Myometrial cell (primary cell): ENCODE measurements at places on chromosomes 2 and 18. TPM values are rescaled to one million over a fixed set of nuclear protein-coding genes. Genes with fewer than 3 reads are reported as not detected.

The CDH2 gene
- total RNA-seq: 22.5 and 24.3 TPM in 2 replicates

The LIMS4 gene
- total RNA-seq: 2.3 and 8.0 TPM in 2 replicates

The ARHGAP15 gene
- not detected in 2 replicates for total RNA-seq

The GPN1 gene
- total RNA-seq: 43.2 and 49.1 TPM in 2 replicates

The CYRIA gene
- 1.4 and 3.0 TPM in 2 replicates for total RNA-seq

The TUBB8B gene
- not detected in 2 replicates for total RNA-seq

The BMP10 gene
- total RNA-seq: not detected in 2 replicates

The LHCGR gene
- not detected in 2 replicates for total RNA-seq

The FAM117B gene
- 0.71 and 7.8 TPM in 2 replicates for total RNA-seq

The C1QL2 gene
- total RNA-seq: not detected in 2 replicates

The DOK6 gene
- total RNA-seq: under 0.01 TPM in 2 replicates

The TFCP2L1 gene
- total RNA-seq: not detected in 2 replicates

The UGT1A4 gene
- total RNA-seq: not detected in 2 replicates

The RBM44 gene
- total RNA-seq: under 0.01 TPM in 2 replicates

The CABYR gene
- 4.0 and 15.1 TPM in 2 replicates for total RNA-seq

The UNC50 gene
- 51.9 and 59.7 TPM in 2 replicates for total RNA-seq

The ST8SIA3 gene
- not detected in 2 replicates for total RNA-seq

The DPY30 gene
- total RNA-seq: 122 and 129 TPM in 2 replicates

The NT5C1B gene
- not detected in 2 replicates for total RNA-seq

The B3GNT7 gene
- total RNA-seq: 1.2 TPM in 1 of 2 replicates, not detected in the other

The CTAGE1 gene
- not detected in 2 replicates for total RNA-seq

The CRYGC gene
- total RNA-seq: not detected in 2 replicates

The DAW1 gene
- total RNA-seq: 2.8 and 9.8 TPM in 2 replicates

The ACADL gene
- not detected in 2 replicates for total RNA-seq

The SLC16A14 gene
- 3.5 and 5.2 TPM in 2 replicates for total RNA-seq

The SFT2D3 gene
- total RNA-seq: 3.4 and 4.0 TPM in 2 replicates

The CNNM4 gene
- total RNA-seq: 3.5 and 4.4 TPM in 2 replicates

The CIDEA gene
- total RNA-seq: not detected in 2 replicates

The IL36A gene
- not detected in 2 replicates for total RNA-seq

The MAB21L4 gene
- not detected in 2 replicates for total RNA-seq

The CYTIP gene
- not detected in 2 replicates for total RNA-seq

The UGT1A7 gene
- not detected in 2 replicates for total RNA-seq

The IL1RN gene
- not detected in 2 replicates for total RNA-seq

The PROC gene
- not detected in 2 replicates for total RNA-seq

The YES1 gene
- total RNA-seq: 64.5 and 113 TPM in 2 replicates

The ALKAL2 gene
- not detected in 2 replicates for total RNA-seq

The MSTN gene
- total RNA-seq: 13.5 and 15.6 TPM in 2 replicates

The OSR1 gene
- 2.3 and 2.9 TPM in 2 replicates for total RNA-seq

The SPATA3 gene
- not detected in 2 replicates for total RNA-seq

The WBP1 gene
- 54.1 and 60.8 TPM in 2 replicates for total RNA-seq

The CCDC85A gene
- 1.6 and 3.7 TPM in 2 replicates for total RNA-seq

The SIGLEC15 gene
- 6.0 TPM in 1 of 2 replicates, not detected in the other for total RNA-seq

The LTBP1 gene
- total RNA-seq: 376 and 458 TPM in 2 replicates

The MARS2 gene
- 1.9 and 3.7 TPM in 2 replicates for total RNA-seq

The LDLRAD4 gene
- total RNA-seq: not detected in 2 replicates

The IL18R1 gene
- total RNA-seq: 0.53 and 0.58 TPM in 2 replicates

The ABCB11 gene
- not detected in 2 replicates for total RNA-seq

The TBC1D8 gene
- total RNA-seq: 7.5 and 11.3 TPM in 2 replicates

The KYNU gene
- 4.3 and 6.0 TPM in 2 replicates for total RNA-seq

The TCF7L1 gene
- 0.35 and 1.7 TPM in 2 replicates for total RNA-seq

The IL18RAP gene
- total RNA-seq: not detected in 2 replicates
